Stimulated activated CD4-positive, alpha-beta T cell treated with anti-CD3 and anti-CD28 coated beads, Interleukin-12 subunit alpha, Interleukin-12 subunit beta, amount 100 ng/mL, for 24 hours (primary cell): ENCODE measurements at places on chromosomes 2 and 18.

DNA sequence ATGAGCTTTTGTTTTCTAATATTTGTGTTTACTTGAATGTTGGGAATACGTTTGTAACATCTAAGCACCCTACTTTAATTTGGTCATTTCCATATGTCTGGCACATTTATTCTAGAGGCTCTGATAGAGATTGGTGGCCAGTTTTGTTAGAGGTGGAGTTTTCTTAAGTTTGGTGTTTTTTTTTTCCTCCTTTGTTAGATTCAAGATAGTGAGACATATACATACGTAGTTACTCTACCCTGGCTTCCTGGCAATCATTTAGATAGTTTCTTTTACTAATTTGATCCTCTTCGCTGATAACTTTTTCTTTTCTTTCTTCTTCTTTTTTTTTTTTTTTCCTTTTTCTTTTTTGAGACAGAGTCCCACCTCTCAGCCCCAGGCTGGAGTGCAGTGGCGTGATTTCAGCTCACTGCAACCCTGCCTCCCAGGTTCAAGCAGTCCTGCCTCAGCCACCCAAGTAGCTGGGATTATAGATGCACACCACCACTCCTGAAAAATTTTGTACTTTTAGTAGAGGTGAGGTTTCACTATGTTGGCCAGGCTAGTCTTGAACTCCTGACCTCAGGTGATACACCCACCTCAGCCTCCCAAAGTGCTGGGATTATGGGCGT, 26.6 kb downstream of the SMCHD1 start:
- DNase-seq = no peak

- no peak for DNase-seq
Measured at GRCh38 chr2:47530105-47530760, 127.3 kb downstream of the MSH2 start.

GRCh38 chr2:231059756-231060155, 3.1 kb downstream of the PSMD1 start:
- DNase-seq = no peak

GRCh38 chr2:118055512-118056164, 32.6 kb upstream of the INSIG2 start:
- no peak for DNase-seq

DNA sequence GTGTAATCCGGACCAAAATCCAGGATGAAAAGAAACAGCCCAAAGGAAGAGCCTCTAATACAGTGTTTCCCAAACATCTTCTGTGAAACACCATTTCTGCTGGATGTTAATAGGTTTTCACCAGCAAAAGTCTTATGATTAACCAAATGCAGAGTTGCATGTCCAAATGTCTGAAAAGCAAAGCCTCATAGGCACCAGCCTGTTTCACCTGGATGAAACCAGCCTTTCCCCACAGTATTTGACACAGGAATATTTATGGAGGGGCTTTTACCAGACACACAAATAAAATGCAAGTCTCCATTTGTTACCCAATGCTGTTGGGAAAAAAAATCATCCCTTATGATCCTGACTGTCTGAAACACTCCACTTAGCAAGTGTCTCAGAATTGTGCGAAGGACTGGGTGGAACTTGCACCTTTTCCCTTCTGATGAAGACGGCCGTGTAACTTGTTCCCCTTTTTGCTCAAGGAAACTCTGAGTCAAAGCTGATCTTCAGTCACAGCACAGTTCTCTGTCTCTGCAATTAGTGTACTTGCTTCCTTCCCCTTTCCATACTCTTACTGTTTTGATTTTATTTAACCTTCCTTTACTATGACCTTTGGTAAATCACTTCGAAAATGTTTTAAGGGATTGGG, 70.3 kb upstream of the IL1R2 start:
- no peak for DNase-seq

DNA sequence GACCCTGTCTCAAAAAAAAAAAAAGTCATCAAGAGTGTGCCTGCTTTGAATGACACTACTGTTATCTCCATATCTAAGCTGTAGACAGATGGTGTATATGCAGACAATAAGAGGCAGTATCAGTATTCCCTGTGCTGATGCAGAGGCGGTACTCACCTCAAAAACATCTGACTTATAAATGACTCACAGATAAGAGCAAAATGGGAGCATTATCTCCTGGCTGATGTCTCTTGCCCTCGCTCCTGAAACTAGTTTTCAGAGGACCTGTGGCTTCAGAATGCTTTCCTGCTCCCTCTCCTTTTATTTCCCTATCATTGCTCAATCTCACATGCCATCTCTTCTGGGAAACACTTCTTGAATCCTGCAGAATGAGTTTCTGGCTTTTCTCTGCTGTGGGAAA, 289.6 kb downstream of the PTPRM start:
- DNase-seq = no peak

DNA sequence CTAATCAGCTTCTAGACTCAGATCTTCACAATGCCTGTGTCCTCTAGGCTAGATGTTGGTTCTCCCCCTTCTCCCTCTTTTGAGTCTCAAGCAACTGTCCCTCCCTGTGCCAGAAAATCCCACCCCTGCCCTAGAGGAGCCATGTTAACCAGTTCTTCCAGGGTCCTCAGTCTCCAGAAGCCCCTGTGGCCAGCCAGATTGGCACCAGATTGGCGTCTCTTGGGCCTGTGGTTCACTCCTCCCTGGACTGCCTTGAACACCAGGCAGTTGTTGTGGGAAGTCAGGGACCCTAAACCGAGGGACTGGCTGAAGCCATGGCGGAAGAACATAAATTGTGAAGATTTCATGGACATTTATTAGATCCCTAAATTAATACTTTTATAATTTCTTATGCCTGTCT, 36.6 kb downstream of the CYP26B1 start:
- DNase-seq = no peak

DNA sequence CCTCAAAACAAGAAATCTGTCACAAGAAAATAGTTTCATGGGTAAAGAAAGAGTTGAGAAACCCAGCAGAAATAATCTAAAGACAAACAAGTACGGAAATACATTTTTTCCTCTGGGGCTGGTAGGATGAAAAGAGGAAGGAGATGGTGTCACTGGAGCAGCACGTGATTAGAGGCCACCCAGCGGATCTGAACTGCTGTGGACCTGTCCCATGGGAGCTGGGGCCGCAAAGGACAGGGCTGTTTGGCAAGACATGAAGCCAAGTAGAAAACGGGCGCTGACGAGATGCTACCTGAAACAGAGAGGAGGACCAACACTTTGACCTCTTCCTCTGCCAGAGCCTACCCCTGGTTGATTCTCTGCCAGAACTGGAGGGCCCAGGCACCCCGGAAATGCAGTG, 295.4 kb upstream of the ATP5MC3 start:
- no peak for DNase-seq

DNA sequence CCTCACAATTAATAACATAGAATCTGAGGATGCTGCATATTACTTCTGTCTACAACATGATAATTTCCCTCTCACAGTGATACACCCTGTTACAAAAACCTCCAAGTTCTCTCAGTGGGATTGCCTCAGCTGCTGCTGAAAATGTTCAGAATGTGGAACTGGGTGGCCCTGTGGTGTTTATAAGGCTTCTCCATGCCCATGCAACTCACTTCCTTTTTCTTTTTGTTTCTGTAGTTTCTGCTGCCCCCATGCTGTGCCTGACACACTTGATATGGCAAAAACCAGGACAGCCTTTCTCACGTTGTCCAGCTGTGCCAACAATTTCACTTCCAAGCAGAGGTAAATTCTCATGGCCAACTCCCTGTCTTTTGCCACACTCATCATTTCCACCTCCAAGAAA, 206.2 kb downstream of the RPIA start:
- no peak for DNase-seq

GRCh38 chr2:58614219-58614618, 373.1 kb upstream of the FANCL start:
- no peak for DNase-seq

GRCh38 chr2:48483506-48483905, 46.4 kb upstream of the STON1 start:
- DNase-seq = no peak

GRCh38 chr2:19187323-19188020, 171.0 kb downstream of the OSR1 start:
- no peak for DNase-seq

GRCh38 chr18:70421471-70422390, 132.9 kb downstream of the SOCS6 start:
- no peak for DNase-seq

DNA sequence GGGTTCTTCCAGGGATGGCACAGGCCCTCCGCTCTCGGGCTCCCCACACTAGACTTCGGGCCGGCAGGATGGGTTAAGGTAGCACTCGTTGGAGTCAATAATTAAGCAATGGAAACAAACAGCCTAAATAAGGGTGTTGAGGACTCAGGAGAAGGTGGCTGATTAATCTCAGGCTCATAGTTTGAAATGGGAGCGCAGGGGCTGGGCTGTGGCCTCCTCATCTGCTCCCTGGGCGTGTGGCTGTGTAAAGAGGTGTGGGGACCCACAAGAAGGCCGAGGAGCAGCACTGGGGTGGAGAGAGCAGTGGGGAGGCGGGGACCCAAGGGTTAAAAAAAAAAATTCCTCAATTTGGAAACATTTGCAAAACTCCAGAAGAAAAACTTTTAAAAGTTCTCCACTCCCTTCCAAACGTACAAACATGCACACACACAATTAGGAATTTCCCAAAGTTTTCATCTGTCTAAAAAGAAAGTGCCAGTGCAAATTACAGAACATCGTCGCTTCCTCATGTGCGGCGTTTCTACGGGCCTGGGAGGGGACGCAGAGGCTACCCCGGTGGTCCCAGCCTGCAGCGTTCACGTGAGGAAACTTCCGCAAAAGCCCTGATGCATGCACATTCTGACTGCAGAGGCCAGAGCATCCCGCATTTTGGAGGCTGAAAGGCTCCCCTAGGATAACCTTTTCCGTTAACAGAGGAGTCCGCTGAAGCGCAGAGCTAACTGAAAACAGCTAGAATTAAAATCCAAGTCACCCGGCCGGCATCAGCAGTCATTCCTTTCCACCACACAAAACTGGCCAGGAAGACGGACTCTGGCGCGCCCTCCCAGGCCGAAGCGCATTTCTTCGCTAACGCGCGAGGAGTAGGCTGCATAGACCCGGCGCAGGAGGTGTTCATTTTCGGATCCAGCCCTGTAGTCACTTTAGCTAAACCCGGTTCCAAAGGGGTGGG, 1.0 kb upstream of the TUBB6 start:
- DNase-seq = no peak

DNA sequence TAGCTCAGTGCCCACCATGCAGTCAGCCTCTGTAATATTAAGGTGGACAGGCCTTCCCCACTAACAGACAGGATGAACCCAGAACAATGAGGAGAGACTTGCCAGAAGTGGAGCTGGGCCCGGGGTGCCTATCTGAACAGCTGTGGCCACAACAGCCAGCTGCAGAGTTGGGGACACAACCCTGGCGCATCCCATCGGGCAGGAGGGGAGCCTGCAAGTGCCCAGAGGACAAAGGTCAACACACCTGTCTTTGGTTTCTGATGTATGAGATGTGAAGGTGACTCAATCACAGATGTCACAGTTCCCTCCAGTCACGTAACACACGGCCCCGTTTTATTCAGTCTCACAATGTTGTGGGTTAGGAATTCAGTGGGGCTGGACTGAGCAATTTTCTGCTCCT, 48.2 kb upstream of the TAF1B start:
- DNase-seq = no peak

DNA sequence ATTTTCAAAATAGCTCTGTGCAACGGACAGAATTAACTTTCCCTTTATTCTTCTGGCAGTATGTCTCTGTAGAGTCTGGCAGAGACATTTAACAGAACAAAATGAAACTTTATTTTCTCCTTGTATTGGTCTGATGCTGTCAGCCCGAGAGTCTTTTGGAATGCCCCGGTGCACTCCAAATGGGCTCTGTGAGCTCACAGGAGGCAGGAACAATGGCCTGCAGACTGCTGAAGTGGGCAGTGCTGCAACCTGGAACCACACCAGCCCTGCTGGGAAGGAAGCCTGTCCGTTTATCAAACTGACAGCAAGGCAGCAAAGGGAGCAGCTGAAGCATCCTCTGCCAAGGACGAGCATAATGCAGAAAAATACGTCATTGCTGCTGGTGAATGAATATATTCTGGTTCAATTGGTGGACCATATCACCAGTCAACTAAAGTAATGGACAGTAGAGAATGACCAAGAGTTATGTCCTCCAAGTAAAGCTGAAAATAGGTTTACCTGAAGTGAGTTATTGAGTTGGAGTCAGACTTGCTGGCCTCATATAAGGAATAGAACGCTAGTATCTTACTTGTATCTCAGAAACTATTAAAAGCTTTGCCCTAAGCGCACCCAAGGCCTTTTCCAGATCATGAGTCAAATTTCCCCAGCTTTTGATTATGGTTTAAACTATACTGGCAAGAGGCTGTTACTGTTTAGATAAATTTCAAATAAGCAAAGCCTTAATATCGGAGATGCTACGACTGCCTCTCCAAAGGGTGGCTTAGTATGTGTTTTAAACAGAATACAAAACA, 207.6 kb upstream of the TANK start:
- DNase-seq = no peak

GRCh38 chr2:215577356-215577755, 141.5 kb upstream of the FN1 start:
- no peak for DNase-seq

GRCh38 chr2:218570850-218571249, 2.2 kb downstream of the CNOT9 start:
- no peak for DNase-seq

DNA sequence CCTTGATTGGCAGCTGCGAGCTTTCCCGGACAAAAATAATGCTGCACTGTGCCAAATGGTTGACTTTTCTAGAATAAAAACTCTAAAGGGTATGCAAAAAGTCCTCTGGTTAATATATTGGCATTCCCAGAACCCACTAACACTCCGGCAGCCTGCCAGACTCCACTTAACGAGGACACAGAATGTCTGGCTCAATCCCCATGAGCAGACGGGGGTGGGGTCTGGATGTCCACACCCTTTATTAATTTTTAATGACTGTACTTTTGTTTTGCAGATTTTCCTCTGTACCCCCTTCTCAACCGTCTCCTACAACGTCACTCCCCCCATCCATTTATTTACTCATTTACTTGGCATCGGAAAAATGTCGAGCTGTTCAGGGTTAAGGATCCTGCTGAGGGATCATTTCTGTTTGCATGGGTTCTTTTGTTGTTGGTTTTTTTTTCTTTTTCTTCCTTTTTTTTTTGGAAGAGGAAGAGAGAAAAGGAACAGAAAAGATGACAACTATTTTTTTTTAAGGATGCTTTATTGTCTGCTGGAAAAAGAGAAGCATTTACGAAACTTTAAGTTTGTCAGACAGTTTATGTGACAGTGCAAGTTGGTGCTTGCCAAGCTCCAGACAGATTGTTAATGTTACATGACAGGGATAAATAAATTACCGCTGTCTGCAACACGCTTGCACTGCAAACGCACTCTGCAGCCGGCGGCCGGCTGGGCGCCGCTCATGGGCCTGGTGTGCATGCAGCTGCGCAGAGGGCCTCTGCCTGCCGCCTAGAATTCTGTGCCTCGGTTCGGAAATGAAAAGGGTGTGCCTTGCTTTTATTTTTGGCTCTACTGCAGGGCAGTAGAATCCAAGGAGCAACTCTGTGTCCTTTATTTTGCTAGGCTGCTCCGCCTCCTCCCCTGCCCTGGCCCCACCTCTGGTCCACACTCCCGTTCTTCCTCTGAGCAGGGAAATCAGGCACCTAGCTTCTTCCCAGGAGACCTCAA, 3.6 kb downstream of the LDLRAD4 start:
- no peak for DNase-seq

- DNase-seq = no peak
Measured at GRCh38 chr2:161998857-161999256, 75.2 kb downstream of the DPP4 start.

GRCh38 chr2:222037211-222037610, 261.6 kb downstream of the PAX3 start:
- no peak for DNase-seq
